ENCODE measurements at places on chromosomes 1 and 21.

DNA sequence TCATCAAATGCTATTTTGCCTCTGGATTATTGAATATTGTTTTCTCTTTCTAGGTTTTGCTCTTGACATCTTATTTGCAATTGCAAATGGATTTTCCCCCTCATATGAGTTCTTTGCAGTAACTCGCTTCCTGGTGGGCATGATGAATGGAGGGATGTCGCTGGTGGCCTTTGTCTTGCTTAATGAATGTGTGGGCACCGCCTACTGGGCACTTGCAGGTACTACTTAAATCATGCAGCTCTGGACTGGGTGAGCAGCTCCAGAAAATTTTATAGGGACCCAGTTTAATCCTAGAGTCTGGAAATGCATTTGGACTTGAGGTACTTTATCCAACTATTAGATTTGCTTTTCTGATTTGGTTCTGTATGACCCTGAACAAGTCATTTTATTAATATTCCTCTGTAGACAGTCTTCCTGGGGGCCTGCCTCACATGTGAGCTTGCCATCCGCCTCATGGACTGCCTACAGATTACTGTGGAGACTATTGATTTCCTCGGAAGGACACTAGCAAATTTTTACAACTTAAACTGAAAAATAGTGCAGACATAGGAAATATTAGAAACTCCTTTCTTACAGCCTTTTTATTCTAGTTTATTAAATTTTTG, 44.5 kb downstream of the SLC22A15 start:
- DNase-seq, result no peak

DNA sequence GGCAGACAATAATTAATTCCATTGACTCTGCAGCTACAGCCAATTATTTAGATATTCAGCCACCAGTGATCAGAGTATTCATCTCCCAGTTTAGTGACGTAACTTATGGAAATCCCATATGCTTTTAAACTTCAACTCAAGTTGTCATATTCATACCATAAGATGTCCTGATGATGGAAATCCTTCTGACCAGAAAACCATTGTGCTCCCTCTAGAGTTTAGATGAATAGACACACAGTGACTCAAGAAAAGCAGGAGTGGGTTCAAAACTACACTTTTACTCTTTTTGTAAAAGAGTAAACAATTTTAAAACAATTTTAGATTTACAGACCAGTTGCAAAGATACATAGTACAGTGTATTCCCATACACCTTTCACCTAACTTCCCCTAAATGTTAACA, 463.7 kb downstream of the KCNT2 start:
- DNase-seq, result no peak

GRCh38 chr1:4312024-4312423, 342.4 kb upstream of the AJAP1 start:
- DNase-seq, result no peak

DNA sequence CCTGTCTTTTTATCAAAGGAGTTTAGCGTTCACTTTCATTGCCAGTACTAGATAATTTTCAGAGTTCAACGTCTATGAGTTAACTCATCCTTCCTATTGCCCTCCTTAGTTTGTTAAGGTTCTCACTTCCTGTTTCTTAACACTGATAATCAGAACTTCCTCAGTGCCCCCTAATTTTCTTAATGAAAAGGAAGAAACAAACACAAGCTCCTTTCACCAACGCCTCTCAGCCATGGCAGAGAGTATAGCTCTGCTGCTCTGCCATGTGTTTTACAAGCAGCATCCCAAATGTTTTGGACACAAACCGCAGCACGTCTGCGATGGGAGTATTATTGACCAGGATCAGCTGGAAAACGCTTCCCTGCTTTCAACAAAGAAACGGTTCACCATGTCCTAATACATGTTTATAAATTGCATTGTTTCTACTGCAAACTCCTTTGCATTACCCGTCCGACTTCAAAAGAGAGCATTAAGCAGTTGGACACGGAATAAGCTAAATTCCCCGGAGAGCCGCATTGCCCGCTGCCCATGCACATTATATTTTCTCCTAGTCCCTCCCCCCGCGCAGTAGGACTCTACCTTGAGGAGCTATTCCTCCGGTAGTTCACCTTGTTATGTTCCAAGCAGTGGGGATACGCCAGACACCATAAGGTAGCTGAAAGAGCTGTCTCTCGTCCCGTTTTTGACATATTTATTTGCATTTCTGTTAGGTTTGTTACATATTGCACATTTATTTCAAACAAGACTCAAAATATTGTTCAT, 561 bp downstream of the OLFM3 start:
- no peak for DNase-seq

GRCh38 chr1:172143384-172144055, 277.0 kb upstream of the C1orf105 start:
- no peak for DNase-seq
